Activated CD8-positive, alpha-beta memory T cell treated with anti-CD3 and anti-CD28 coated beads for 48 hours (primary cell): ENCODE measurements at places on chromosomes 11 and 22.

GRCh38 chr11:117875382-117876058 is 938 bp downstream of the FXYD6 start:
- no peak for DNase-seq

DNA sequence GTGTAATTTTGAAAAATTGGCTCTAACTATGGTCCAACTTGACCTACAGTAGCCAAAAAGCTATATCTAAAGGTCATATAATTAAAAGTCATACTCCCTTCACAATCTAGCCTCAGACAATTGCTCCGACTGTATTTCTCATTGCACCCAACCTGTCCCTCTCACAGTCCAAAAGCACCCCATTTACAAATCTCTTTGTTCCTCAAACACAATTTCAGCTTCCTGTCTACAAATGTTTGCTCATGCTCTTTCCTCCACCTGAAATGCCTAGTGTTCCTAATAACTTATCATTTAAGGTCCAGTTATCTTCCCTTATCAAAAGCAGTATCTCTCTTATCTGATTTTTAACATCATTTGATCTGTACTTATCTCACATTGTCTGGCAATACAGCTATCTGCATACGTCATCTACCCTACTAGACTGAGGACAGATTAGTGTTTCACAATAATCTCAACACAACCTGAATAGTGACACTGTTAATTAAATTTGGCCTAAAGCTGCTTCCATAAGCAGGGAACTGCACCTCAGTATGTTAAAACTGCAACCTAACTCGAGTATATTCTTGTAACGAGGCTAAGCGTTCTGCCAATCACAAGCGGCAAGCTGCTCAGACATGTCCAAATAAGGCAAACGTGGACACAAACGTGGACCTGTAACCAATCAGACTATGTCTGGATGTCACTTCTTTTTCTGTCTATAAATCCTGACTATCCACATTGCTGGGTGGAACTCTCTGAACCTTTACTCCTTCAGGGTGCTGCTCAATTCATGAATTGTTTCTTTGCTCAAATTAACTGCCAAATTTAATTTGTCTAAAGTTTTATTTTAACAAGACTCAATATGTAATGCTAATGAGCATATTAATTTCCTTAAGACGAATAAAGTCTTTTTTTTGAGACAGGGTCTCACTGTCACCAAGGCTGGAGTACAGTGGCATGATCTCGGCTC is 15.9 kb downstream of the PICALM start:
- DNase-seq, result no peak

DNA sequence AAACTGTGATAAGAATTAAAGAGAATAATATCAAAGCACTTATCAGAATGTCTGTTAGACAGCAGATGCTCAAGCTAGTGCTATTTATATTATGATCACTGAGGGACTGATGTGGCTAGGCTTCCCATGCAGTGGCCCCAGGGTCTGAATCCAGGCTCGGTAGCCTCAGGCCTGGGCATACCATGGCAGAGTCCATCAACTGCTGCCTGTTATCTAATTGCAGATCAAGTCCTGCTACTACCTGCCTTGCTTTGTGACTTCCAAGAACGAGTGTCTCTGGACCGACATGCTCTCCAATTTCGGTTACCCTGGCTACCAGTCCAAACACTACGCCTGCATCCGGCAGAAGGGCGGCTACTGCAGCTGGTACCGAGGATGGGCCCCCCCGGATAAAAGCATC is 57.5 kb downstream of the TIMP3 start:
- no peak for DNase-seq

DNA sequence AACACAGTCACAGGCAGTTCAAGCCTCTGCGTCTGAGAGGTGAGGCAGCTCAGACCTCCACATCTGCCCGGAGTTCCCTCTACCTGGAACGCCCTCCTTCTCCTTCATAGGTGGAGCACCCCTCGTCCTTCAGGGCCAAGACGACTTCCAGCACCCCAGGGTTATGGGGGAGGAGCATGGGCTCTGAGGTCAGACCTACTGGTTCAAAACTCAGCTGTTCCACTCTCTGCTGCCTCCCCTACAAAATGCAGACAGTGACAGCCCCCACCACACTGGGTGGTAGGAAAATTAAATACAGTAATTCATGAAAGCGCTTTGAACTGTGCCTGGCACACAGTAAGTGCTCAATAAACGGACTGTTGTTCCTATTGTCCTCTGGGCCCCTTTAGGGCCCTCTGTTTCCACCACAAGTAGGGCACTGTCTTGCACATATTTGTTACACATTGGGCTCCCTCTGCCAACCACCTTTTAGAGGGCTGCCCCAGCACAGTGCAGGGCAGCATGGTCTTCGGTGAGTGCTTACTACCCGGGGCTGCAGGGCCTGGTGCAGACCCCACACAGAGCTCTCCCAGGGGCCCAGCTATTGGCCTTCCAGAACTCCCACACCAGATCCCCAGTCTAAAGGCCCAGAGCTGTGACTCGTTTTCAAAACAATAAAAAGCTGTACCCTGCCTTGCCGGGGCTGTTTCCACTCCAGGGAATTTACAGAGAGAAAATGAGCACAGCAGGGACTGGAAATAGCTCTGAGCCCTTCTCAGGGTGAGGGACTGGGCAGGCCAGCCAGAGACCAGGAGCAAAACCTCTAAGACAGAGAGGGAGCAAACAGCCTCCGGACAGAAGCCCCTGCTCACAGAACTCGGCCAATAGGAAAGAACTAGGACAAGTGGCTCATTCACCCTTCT is 2.5 kb downstream of the TMEM184B start:
- no peak for DNase-seq

DNA sequence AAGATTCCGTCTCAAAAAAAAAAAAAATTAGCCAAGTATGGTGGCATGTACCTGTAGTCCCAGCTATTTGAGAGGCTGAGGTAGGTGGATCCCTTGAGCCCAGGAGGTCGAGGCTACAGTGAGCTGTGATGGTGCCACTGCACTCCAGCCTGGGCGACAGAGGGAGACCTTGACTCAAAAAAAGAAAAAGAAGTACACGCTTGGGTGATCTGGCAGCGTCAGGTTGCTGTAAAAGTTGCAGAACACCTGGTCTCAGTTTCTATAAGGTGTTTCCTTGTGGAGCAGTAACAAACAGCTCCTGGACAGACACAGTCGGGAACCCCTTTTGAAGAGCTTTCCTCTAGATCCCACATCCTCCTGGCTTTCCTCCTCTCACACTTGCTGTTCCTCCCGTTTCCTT is 45.8 kb downstream of the SCGB1A1 start:
- no peak for DNase-seq

DNA sequence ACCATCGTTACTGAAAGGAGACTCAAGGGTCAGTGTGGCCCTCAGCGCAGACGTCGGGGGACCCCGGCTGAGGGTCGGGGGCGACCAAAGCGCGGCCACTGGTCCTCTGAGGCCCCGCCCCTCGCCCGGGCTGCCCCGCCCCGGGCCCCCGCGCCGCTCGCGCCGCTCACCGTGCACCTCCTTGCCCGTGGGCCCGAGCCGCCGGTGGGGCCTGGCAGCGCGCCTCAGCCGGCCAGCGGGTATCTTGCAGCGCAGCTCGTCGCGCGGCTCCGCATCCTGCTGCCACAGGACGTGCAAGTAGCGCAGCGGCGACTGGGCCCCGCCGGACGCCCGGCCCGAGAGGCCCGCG is 419 bp downstream of the ANKRD54 start:
- DNase-seq, result no peak

DNA sequence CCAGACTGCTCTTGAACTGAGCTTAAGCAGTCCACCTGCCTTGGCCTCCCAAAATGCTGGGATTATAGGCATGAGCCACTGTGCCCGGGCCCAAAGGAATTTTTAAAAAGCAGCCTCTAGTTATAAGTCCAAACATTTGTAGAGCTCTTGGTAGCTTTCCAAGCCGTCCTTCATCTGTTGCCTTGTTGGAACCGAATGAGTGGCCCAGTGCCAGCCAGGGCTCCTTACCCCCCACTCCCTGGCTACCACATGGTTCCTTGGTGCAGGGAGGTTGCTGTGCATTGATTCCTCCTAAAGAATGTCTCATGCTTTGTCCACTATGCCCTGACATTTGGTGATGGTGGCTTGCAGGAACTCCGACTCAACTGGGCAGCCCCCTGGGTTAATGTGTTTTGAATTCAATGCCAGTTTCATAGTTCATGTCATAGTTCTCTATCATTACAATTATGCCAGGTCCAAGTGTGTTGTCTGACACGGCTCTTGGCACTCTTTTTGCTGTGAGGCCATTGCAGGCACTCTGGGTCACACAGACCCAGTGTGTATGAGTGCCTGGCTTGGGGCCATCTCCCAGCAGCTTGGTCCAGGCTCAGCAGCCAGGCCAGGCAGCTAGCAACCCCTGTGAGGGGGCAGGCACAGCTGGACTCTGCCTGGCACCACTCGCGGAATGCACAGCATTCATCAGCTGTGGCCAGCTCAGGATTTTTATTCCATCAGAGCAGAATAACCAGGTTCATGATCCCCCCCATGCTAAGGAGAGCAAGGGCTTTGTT is 13.3 kb upstream of the MICALL1 start:
- DNase-seq, result no peak

GRCh38 chr11:79413268-79413667 is 27.6 kb downstream of the TENM4 start:
- DNase-seq, result no peak
